Left ventricle myocardium inferior (tissue), 1 donor: ENCODE measurements at places on chromosomes 5 and 9. TPM values are rescaled to one million over a fixed set of nuclear protein-coding genes. Genes with fewer than 3 reads are reported as not detected.

- DNase-seq: no peak
Observed at GRCh38 chr9:107281184-107281583, 1.9 kb upstream of the RAD23B start.

DNA sequence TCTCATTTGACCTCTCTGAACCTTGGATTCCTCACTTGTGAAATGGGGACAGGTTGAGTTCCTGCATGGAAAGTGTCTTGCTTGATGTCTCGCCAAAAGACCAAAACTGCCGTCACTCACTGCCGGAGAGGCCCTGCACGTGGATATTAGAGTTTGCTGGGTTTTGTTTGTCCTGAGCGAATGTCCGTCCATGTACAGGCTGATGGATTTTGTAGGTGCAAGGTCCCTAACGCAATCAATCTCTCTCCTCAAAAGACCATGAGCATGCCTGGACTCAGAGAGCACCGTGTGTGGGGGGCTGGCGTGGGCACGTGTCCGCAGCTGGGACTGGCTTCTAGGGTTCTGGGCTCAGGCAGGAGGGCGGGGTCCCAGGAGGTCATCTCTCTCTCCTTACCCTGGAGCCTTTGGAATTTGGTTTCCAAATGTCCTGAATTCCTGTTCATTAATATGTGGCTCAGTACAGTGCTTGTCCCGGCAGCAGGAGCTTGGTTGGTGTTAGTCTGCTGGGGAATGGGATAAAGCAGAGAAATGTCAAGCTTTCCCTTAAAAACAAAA is 146.0 kb upstream of the IER5L start:
- no peak for DNase-seq

- no peak for DNase-seq
Observed at GRCh38 chr5:73491155-73491554, 7.1 kb upstream of the BTF3 start.

DNA sequence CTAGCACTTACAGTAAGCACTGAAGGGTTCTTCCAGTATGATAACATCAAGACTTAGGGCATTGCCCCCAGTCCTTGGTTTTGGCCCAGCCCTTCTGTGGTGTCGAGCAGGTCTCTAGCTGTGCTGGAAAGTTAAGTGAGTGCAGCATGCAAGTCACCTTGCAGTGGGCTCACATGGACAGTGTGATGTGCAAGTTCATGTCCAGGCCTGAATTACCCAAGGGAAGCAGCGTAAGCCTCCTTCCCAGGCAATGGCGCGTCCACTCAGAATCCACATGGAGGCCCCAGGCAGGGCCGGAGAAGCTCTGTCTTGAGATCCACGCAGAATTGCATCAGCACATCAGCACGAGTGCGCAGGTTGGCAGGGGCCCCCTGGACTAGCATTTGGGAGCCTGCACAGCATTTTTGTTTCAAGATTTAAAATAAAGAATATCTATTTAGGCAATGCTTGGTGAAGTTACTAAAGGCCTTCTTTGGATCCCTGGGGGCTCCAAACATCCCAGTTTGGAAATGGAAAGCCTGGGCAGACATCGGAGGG is 108.4 kb upstream of the ALDH1B1 start:
- no peak for DNase-seq

GRCh38 chr5:76747706-76748105 is 31.8 kb downstream of the F2R start:
- DNase-seq: no peak

- DNase-seq: peak; percentile 79
Observed at GRCh38 chr5:131795879-131796792, 681 bp downstream of the FNIP1 start.

DNA sequence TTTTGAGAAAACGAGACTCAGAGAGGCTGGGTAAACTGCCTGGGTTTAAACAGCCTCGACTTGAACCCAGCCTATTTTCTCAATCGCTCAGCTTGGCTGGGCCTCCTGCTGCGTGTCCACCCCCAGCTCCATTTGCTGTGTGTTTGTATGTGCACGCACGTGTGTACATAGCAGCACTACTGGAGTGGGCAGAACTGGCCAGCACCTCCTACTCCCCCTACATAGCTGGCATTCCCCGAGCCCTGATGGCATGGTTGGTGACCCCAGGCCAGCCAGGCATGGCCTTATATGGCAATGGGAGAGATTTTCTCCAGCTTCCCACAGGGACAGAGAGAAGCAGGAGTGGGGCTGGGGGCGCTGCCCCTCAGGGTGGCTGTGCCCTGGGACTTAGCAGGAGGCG is 4.1 kb downstream of the AIF1L start:
- no peak for DNase-seq

MYO10 gene
- 5.0 TPM for total RNA-seq

GRCh38 chr5:98770209-98770910 is 3.1 kb upstream of the RGMB start:
- DNase-seq: peak; percentile 25

GRCh38 chr9:94936419-94936818 is 209.9 kb downstream of the AOPEP start:
- DNase-seq: no peak

MEIKIN gene
- not detected for total RNA-seq

ENTPD8 gene
- not detected for total RNA-seq

GRCh38 chr9:137486141-137486490 is 27.0 kb upstream of the NSMF start:
- no peak for DNase-seq

DNA sequence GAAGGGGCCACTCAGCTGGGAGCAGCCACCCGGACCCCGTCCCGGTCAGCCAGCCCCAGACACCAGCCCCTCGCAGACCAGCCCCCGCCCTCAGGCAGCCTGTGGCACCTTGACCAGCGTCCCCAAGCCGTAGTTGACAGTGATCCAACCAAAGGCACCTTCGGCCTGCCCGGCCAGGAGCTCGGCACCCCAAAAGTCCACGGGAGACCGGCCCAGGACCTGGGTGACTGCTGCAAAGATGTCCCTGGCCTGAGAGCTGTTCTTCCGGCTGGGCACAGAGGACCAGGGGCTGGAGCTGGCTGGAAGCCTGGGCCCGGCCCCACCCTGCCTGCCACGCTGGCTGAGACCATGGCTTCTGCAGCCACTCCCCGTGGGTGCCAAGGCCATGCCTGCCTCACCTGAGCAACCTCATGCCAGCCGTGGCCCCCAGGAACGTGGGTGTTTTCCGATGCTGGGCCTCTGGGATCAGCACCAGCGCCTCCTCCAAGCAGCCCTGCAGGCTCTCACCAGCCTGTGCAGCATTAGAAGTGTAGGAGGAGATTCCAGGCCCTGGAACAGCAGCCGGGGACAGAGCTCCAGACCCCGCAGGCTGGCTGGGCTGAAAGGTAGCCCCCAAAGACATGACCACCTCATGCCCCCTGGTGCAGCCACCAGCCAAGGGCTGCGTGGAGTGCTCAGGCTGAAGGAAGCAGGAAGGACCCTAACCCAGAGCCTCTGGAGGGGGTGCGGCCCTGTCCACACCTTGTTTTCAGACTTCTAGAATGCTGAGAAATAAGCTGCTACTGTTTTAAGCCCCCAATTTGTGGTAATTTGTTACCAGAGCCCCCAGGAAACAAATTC is 4.2 kb downstream of the ENTPD8 start:
- DNase-seq: no peak
